ENCODE measurements at places on chromosomes 5 and 9. TPM values are rescaled to one million over a fixed set of nuclear protein-coding genes. Genes with fewer than 3 reads are reported as not detected.

GGTA1 gene
- 0.03 TPM for polyA plus RNA-seq

DNA sequence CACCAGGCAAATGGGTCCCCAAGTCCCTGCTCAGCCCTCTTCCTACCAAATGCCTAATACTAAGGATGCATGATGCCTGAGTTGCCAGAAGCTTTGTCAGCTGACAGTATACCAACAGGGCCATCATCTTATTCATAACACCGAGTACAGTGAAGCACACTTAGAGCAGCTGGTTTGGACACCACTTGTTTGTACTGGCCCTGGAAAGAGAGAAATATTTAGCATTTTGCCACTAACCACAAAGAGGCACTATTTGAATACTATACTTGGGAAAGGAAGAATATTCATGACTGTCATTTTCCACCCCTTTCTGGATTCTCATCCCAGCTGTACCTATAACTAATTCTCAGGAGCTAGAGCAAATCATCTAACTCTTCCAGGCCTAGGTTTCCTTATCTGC is 364.4 kb upstream of the KIF2A start:
- H3K36me3 ChIP-seq, result no peaks in the 10 kb centered on the region
- DNase-seq, result no peak
- no peak overlapping the region for H3K27ac ChIP-seq
- H3K4me1 ChIP-seq, result no peaks in the 10 kb centered on the region
- H3K27me3 ChIP-seq, result no peaks in the 10 kb centered on the region
- H3K4me3 ChIP-seq, result no peak overlapping the region

MORN5 gene
- not detected for polyA plus RNA-seq

GRCh38 chr9:138023394-138024124 is 146.0 kb downstream of the CACNA1B start:
- no peak overlapping the region for H3K4me3 ChIP-seq
- DNase-seq, result no peak
- H3K4me1 ChIP-seq, result no peaks in the 10 kb centered on the region
- H3K36me3 ChIP-seq, result no peaks in the 10 kb centered on the region
- H3K27me3 ChIP-seq, result no peaks in the 10 kb centered on the region
- no peak overlapping the region for H3K27ac ChIP-seq

CNTFR gene
- 1.8 TPM for polyA plus RNA-seq

DNA sequence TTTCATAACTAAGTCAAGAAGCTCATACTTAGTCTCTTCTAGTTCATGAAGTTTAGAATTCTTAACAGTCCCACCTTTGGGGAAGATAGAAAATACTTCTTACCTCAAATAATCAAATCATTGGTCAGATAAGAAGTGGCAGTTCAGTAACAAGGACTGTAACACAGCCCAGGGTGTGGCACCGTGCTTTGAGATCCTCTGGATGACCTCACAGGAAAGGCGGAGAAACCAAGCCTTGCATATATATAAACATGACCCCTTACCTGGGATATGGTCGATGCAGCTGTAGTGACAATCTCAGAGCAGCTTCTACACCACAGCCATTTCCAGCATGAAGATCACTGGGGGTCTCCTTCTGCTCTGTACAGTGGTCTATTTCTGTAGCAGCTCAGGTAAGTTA is at the start of gene SPINK7:
Gene SPINK7 (plus strand): TSS at position 271 of the 400 bp plus-strand sequence. CDS start 61 bp downstream, at position 332.
- H3K36me3 ChIP-seq, result no peaks in the 10 kb centered on the region
- H3K4me3 ChIP-seq, result no peak within 1 kb of the TSS
- H3K27me3 ChIP-seq, result no peaks in the 10 kb centered on the region
- H3K27ac ChIP-seq, result no peak within 1 kb of the TSS
- DNase-seq, result no peak

NMUR2 gene
- polyA plus RNA-seq, result not detected

SHLD3 gene
- 3.8 TPM for polyA plus RNA-seq

DNA sequence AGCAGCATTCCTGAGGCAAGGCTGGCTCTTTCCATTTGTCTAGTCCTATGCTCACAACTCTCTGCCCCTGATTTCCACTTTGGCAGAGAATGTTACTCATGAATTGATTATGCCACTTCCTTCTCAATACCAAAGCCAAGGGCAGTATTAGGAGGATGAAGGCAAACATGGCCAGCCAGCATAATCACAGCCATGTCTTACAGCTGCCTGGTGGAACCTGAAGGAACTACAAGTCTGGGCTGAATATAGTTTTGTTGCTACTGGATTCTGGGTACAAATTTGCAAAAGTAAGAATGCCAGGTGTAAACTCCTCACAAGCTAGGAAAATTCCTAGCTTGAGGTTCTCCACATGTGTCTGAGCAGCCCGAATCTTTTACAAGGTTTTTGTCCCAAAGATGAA is 4.2 kb downstream of the SIL1 start:
- no peaks in the 10 kb centered on the region for H3K4me1 ChIP-seq
- no peaks in the 10 kb centered on the region for H3K36me3 ChIP-seq
- no peaks in the 10 kb centered on the region for H3K27me3 ChIP-seq
- no peak for DNase-seq
- H3K4me3 ChIP-seq, result no peak overlapping the region

DNA sequence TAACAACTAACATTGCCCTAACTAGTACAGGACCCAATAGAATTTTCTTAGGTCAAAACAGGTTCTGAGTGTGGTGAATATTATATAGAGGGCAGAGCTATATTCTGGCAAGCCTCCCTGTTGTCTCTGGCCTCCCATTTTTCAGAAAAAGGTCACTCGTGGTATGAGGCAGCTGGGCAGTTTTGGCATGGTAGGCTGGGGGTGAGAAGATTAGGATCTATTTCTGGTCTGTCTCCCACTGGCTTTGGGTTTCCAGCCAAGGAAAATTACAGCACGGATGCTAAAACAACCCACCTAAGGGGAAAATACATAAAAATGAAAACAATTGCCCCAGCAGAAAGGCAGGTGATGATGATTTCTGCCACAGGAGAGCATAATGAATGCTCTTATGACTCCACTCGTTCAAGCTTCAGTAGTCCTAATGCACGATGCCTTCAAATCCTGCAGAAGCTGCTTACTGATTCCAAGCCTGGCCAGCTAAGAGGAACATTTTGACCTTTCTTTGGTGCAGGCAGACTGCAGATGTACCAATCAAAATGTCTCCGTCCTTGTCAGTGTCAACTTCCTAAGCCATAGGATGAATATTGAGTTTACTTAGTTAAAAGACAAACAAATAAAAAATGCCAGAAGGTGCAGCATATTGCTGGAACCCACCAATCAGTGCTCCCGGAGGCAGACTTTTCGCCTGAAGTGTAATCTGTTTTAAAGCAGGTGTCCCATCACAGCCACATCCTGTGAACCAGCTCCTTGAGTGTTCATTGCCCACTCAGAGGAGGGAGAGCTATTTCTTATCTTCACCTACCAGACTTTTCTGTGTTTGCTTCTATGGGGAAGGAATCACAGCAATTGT is 435.4 kb downstream of the ZSWIM6 start:
- H3K27ac ChIP-seq, result no peak overlapping the region
- no peak for DNase-seq
- no peaks in the 10 kb centered on the region for H3K36me3 ChIP-seq
- H3K4me3 ChIP-seq, result no peak overlapping the region
- H3K4me1 ChIP-seq, result no peaks in the 10 kb centered on the region
- H3K27me3 ChIP-seq, result no peaks in the 10 kb centered on the region
